ENCODE measurements at places on chromosomes 16 and 17.

DNA sequence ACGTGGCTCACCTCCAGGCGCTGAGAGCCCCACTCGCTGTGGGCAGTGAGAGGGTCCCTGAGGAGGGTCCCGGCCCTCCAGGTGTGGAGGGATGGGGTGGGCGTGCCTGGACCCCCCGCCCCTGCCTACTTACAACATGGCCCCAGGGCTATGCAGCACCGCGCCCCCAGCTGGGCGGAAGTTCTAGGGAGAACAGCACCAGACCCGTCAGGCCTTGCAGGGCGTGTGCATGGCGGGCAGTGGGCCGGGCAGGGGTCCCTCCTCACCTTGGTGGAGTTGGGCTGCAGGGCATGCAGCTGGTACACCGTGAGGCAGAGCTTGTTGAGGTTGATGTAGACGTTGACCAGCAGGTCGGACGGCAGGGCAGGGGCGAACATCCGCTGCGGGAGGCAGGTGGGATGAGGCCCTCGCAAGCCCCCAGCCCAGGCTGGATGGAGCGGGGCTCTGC is 2.7 kb downstream of the SMIM22 start:
- no peak for DNase-seq

DNA sequence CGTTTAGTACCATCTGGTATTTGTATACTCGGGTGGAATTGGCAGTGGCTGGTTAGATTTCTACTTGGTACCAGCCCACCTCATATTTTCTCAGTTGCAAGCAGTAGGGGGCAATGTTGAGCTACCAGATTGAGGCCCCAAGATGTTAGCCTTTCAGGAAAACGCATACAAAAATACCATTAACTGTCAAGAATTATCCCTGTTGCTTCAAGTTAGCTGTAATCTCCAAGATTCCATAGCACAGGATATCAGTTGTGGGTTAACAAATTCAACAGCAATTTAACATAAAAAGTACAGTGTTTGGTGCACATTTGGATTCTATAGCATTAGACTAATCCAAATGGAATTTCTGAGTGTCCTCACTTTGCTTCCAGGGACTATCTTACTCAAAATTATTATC is 188.2 kb downstream of the FTO start:
- DNase-seq: peak; percentile 55

GRCh38 chr16:84754353-84754856 is 54.6 kb downstream of the USP10 start:
- peak; percentile 83 for DNase-seq

- no peak for DNase-seq
Measured at GRCh38 chr17:56674401-56674925, 81.0 kb downstream of the NOG start.

GRCh38 chr17:38749223-38750043 is 1.3 kb upstream of the PCGF2 start:
- no peak for DNase-seq

All from smooth muscle cell of the brain vasculature (primary cell).